ENCODE measurements at places on chromosomes 16 and 17.

DNA sequence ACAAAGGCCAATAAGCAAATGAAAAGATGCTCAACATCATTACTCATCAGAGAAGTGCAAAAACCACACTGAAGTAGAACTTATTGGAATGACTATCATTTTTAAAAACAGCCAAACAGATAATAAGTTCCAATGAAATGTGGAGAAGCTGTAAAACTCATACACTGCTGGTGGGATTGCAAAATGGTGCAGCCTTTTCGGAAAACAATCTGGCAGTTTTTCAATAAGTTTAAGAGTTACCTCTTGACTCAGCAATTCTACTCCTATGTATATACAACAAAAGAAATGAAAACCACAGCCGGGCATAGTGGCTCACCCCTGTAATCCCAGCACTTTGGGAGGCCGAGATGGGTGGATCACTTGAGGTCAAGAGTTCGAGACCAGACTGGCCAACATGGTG lies 49.3 kb downstream of the AKAP10 start:
- no peak for DNase-seq

GRCh38 chr17:2634361-2634960 lies 41.0 kb downstream of the PAFAH1B1 start:
- DNase-seq = no peak

DNA sequence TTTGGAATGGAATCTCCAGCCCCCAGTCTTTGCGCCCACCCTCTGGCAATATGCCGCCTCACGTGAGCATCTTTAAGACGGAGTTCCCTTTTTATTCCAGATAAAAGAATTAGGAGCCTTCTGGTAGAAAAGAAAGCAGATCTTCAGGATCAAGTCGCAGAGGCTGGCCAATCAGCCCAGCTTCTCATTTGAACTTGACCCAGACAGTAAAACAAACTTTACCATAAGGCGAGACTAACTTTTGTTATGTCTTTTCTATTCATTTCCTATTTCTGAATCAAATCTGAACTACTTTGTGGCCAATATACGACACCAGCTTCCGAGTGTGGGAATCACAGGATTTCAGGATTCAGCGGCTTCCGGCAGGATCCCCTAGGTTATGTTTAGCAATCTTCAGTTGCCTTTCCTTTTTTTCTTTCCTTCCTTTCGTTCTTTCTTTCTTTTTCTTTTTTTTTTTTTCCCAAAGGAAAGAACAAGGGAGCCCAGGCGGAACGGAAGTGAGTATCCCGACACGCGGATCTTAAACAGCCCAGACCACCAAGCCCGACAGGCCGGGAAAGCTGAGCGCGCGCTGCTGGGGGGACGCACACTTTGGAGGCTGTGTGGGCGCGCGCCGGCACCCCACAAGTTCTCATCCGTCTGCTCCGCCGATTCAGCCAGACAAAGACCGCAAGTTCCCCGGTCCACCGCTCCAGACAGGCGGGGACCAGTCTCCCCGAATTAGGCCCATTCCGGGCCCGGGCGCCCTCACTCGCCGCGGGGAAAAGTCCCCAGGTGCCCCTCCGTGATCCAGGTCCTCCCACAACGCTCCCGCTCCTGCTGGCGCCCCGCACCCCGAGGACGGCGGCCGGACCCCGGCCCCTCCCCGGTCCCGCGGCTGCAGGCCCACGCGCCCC lies 633 bp downstream of the TBC1D16 start:
- DNase-seq = no peak

DNA sequence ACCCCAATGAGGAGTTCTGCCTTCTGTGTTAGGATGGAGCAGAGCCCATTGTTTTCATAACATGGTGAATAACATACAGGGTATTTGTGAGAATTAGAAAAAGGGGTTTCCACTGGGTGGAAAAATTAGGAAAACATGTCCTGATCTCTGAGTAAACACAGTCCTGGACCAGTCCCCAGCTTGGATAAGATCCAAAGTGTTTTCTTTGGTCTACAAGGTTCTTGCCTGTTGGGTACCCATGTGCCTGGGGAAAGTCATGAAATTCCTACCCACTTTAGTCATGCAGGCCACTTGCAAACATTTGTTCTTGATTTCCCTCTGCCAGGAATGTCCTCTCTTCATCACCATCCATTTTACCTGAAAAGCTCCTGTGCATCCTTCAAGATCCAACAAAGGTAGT lies 164.8 kb upstream of the DYNLRB2 start:
- no peak for DNase-seq

DNA sequence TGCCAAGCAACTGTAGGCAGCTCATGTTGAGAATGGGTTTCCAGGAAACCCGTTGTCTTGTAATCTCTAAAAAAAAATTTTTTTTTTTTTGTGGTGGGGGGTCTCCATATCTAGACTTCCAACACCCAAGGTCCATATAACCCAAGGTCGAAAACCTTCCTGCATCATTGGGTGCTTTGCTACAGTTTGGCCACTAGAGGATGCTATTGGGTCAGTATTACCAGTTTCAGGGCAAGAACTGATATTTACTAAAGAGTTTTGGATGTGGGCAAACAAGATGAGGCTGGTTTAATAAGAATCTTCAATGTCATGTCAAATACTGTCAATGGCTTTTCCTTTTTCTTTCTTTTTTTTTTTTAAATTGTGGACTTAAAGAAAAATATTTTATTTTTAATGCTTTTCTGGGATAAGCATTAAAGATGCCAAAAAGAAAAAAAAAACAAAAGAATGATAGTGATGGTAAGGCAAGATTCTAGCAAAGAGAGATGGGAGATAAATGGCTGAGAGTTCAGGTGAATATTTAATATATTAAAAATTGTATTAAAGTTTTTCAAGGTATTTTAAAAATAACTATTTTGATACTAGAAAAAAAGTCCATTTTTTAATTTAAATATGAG lies 62.2 kb downstream of the DHRS7C start:
- no peak for DNase-seq

GRCh38 chr17:32876417-32877163 lies at the start of gene MYO1D:
Gene MYO1D, minus strand, starts transcription at chr17:32877124. Its CDS starts 252 bp downstream, at chr17:32876872.
- DNase-seq = no peak

DNA sequence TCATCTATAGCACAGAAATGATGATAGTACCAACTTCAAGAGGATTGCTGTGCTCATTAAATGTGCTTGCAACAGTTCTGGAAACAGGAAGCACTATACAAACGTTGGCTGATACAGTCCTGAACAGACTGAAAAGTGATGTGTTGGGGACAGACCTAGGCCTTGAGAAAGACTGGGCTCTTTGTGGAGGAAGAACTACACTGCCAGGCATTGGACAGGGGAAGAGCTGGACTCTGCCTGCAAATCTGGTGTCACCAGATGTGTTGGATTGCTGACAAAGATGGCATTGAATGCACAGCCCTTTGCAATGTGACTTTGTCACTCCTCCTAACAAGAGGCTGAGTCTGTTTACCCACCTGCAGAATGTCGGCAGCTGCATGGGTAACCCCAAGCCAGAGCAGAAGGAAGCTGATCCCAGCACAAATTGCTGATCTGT lies 12.4 kb upstream of the ST6GALNAC2 start:
- peak; percentile 7 for DNase-seq

- DNase-seq = peak; percentile 13
These were observed 24.3 kb downstream of the POLR3E start for GRCh38 chr16:22321340-22322001.

DNA sequence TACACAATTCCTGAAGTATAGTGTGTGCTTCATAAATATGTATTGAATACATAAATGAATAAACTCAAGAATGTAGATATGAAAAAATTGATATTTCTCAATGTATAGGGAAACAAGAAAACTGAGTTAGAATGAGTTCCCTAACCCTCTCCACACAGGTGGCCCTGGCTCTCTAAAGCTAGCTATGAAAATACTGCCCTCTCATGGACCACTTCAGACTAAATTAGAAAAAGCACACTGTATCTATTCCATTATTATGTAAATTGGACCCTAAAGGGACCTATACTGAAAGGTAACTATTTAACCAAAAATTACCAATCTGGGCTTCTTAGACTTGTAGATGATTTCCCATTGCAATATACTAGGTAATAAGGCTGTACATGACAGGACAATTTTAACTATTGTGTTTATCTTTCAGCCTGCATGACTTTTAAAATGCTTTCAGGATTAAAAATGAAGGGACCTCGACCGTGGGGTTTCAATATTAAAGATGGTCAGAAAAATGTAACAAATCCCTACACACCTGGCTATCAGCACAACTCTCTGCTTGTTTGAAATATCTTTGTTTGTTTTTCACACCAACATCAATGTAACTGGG lies 672.5 kb upstream of the KIF2B start:
- DNase-seq = no peak

DNA sequence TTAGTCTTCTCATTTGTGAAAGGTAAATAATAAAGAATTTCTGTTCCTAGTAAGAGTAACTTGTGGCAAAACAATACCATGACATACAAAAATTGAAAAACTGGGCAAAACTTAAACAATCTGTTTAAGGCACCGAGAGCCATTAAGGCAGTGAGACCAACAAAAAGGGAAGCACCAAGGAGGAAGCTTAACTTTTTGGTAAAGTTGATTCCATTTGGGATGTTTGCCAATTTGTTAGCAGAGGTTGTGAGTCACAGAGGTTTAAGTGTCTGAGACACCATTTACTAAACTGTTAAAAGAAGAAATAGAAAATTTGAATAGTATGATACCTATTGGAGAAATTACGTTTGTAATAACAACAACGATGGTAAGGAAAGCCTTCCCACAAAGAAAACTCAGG lies 4.9 kb downstream of the SLC35G3 start:
- no peak for DNase-seq

- no peak for DNase-seq
These were observed 43.8 kb downstream of the C16orf78 start for GRCh38 chr16:49417354-49417753.

DNA sequence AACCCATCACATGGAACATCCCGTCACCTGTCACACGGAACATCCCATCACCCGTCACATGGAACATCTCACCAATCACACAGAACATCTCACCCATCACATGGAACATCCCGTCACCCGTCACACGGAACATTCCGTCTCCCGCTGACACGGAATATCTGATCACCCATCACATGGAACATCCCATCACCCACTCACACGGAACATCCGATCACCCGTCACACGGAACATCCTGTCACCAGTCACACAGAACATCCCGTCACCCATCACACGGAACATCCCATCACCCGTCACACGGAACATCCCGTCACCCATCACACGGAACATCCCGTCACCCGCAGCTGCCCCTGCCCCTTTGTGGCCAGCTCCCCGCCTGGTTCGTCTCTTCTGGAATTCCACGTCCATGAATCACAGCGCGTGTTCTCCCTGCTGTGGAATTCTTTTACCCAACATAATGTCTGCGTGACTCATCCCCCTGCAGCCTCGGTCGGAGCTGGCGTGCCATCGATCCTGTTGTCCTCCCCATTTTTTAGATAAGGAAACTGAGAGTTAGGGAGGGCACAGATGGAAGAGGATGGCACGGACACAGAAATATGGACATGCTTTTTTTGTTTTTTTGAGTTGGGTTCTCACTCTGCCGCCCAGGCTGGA lies 5.6 kb downstream of the CPNE7 start:
- DNase-seq = no peak

- no peak for DNase-seq
These were observed 34.0 kb upstream of the PRKCA start for GRCh38 chr17:66268247-66268927.

DNA sequence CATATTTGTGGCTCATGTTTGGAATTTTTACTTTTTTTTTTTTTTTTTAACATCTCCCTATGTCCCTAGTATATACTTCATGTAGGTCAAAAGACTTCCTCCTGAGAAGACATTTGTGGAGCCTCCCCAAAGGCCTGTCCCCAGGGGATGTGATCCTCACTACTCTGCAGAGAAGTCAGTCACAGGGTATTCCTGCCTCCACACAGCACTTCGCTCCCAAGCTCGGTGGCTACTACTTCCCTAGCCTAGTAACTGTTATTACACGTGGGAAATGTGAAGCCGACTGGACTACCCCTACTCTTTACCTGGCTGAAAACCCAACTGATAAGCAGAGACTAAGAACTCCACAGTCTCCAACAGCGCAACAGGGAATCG lies 116.8 kb downstream of the HIC1 start:
- DNase-seq = no peak

GRCh38 chr17:4467287-4467686 lies 31.4 kb upstream of the SPNS2 start:
- no peak for DNase-seq

GRCh38 chr16:27951489-27952120 lies 111.9 kb downstream of the GSG1L start:
- DNase-seq = no peak

DNA sequence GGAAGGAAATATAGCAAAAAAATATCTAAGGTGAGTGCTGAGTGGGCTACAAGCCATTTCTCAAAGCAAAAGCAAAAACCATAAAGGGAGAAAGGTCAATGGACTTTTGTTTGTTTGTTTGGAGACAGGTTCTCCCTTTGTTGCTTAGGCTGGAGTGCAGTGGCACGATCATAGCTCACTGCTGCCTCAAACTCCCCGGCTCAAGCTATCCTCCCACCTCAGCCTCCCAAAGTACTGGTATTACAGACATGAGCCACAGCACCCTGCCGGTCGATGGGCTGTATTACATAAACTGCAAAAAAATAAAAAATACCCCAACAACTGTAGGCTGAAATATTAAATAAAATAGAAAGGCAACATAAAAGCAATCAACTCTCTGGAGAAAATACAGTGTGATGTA lies 3.5 kb upstream of the RBBP6 start:
- no peak for DNase-seq

DNA sequence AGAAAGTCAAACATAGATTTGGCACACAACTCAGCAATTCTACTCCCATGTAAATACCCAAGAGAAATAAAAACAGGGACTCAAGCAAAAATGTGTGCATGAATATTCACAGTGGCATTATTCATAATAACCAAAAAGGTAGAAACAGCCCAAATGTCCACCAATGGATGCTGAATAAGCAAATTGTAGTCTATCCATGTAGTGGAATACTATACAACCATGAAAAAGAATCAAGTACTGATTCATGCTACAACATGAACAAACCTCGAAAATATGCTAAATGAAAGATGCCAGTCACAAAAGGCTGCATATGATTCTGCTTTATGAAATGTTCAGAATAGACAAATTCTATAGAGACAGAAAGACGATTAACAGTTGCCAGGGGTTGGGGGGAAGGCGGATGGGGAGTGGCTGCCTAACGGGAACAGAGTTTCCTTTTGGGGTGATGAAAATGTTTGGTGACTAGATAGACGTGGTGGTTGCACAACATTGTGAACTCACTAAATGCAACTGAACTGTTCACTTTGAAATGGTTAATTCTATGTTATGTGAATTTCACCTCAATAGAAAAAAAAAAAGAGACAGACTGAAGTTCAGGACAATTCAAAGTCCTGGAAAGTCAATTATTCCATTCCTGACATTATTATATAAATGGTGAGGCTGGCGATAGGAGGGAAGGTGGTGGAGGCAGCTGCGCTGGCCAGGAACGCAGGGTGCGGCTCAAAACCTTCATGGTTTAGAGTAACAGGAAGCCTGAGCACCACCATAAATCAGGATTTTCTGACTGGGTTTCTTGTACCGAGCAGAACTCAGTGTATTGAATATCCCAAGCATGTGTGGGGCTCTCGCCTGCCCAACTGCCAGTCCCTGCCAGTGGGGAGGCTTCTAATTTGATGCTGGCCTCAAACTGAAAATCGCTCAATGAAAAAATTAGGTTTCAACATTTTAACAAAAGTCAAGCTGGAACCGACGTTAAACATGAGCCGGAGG lies 300.9 kb downstream of the C16orf95 start:
- no peak for DNase-seq

All from caudate nucleus (tissue), 63 donors.